ENCODE measurements at places on chromosomes 16 and 17.
A peak's percentile ranks its signal among the peaks of the same experiment; 100 is the strongest.

GRCh38 chr17:77704048-77704815 is 254.3 kb upstream of the TNRC6C start:
- DNase-seq: no peak

- no peak for DNase-seq
These were observed 8.0 kb downstream of the ST3GAL2 start for GRCh38 chr16:70430667-70431536.

DNA sequence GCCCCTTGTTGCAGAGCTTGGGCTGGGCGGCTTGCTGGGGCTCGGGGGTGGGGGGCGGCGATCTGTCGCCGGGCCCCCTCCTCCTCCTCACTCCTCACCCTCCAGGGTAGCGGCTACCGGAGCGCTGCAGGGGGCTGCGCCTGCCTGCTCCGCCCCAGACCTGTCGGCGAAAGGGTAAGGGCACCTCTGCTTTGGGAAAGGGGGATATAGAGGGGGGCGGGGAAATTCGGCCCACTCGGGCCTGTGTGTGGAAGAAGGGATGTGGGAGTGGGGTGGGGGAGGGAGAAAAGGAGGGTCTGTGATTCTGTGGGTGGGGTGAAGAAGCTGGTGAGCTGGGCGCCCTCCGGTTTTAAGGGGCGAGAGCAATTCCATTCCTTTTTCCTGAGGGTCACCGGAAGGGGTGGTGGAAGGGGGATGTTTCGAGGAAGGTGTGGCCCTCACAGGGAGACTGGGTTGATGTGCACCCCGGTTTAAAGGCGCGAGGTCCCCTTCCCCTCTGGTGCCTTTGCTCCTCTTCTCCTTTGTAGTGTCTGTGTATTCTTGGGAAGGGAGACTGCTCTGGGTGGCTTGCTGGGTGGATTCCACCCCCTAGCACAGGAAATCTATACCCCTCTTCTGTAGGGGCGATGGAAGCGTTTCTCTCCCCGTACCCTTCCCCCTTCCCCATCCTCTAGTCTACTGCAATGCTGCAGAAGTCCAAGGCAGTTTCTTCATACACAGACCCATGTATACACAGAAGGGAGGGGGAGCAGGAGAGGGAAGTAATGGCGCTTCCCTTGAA is 878 bp downstream of the TAOK1 start:
- peak; percentile 47 for DNase-seq

GRCh38 chr17:58307468-58308172 is 21.0 kb downstream of the TSPOAP1 start:
- no peak for DNase-seq

- no peak for DNase-seq
These were observed 43.5 kb downstream of the BEAN1 start for GRCh38 chr16:66470556-66470955.

GRCh38 chr17:28910534-28910933 is 7.7 kb upstream of the DHRS13 start:
- no peak for DNase-seq

DNA sequence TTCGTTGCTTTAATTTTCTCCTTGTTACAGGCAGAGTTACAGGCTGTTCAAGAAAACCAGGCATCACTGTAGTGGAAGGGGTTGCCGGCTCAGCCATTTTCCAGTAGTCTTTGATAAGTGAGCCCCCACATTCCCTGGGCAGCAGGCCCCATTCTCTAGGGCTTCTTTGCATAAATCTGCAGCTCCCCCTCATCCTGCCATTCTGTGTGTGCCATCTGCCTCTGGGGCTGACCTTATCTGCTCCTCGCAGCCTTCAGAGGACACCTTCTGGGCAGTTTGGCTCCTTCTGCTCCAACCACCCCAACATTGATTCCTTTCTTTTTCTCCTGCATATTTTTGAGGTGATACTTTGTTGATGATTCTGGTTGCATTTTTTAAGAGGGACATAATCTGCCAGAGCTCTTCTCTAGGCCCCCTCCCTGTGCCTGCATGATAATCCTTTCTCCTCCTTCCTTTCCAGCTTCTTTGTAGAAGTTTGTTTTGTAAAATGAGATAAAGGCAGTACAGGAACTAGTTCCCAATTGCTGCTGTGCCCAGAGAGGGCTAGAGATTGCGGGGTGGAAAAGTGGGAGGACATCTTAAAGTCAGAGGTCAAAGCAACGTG is 17.1 kb downstream of the RND2 start:
- no peak for DNase-seq

GRCh38 chr17:77729587-77729986 is 228.9 kb upstream of the TNRC6C start:
- DNase-seq: no peak
